ENCODE measurements at places on chromosomes 7 and 10.

DNA sequence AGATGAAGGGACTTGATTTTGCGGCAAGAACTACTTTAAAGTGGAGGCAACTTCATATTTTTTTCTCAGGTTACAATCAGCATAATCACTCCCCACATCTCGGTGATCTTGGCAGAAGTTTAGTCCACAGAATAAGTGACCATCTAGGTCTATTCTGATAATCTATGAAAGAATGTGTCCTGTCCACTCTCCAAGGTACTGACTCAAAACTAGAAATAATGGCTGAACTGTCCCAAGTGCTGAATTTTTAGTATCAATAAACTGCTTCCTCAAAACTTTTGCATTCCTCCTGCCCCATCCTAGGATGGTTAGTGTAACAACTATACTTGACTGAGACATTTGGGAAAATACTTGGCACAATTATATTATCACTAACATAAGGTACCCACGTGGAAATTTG lies 10.9 kb upstream of the CHRM2 start:
- H3K27me3 ChIP-seq = no peaks in the 10 kb centered on the region
- H3K4me1 ChIP-seq = no peaks in the 10 kb centered on the region
- no peak for DNase-seq

- H3K27ac ChIP-seq = no peak overlapping the region
- H3K36me3 ChIP-seq = no peaks in the 10 kb centered on the region
- no peak for DNase-seq
- H3K4me3 ChIP-seq = no peak overlapping the region
- peaks cover 30% of the 10 kb centered on the region for H3K4me1 ChIP-seq
These were observed 3.8 kb downstream of the URGCP start for GRCh38 chr7:43902542-43903054.

DNA sequence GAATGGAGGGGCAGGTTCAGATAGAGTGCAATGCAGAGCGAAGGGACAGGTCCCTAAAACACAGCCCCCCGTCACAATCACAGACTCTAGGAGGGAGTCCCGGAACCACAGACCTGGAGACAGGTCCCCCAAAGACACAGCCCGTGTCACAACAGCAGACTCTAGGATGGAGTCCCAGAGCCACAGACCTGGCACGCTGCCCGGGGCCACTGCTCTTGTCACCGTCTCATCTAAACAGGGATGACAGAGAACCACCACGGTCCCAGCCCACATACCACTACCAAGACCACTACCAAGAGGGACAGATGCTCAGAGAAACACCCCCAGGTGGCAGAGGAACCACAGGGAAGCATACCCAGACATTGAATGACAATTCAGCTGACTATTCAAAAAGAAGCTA lies 183.9 kb downstream of the TCERG1L start:
- no peaks in the 10 kb centered on the region for H3K36me3 ChIP-seq
- DNase-seq = no peak
- no peaks in the 10 kb centered on the region for H3K27me3 ChIP-seq
- H3K27ac ChIP-seq = no peak overlapping the region
- H3K4me1 ChIP-seq = no peaks in the 10 kb centered on the region

GRCh38 chr7:91771921-91772815 lies 108.3 kb downstream of the MTERF1 start:
- no peak overlapping the region for H3K27ac ChIP-seq
- H3K27me3 ChIP-seq = peaks cover 6% of the 10 kb centered on the region
- no peaks in the 10 kb centered on the region for H3K36me3 ChIP-seq
- no peaks in the 10 kb centered on the region for H3K4me1 ChIP-seq
- DNase-seq = no peak
- no peak overlapping the region for H3K4me3 ChIP-seq

GRCh38 chr7:115475761-115476385 lies 554.0 kb downstream of the MDFIC start:
- H3K27ac ChIP-seq = no peak overlapping the region
- no peak for DNase-seq
- H3K36me3 ChIP-seq = no peaks in the 10 kb centered on the region
- H3K27me3 ChIP-seq = peaks cover 22% of the 10 kb centered on the region

DNA sequence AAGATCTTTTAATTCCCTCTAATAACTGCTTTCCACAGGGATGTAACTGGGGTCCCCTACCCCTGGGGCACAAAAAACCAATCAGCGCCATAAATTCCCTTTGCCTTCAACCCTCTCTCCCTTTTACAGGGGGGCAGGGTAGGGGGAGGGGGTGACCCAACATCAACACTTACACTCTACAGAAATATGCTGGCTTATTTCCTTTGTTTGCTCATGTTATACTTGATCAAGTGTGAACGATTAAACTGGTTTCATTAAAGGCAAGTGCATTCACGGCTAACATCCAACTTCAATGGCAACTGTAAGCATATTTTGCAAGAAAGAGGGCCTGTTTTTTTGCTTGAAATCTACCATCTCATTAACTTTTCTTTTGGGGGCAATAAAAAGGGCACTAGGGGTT lies 2.9 kb downstream of the CTBP2 start:
- H3K27me3 ChIP-seq = peaks cover 71% of the 10 kb centered on the region
- H3K27ac ChIP-seq = no peak overlapping the region
- peaks cover 8% of the 10 kb centered on the region for H3K4me1 ChIP-seq
- no peak overlapping the region for H3K4me3 ChIP-seq
- no peaks in the 10 kb centered on the region for H3K36me3 ChIP-seq

Measured in stimulated activated naive B cell treated with anti-CD40 and anti-IgM and Interleukin-4, amounts not matched to agents 10 μg/mL and 1 μg/mL and 100 μg/mL, for 72 hours (primary cell).